ENCODE measurements at places on chromosomes 1 and 21.

GRCh38 chr1:240831191-240831631 lies 219.3 kb upstream of the GREM2 start:
- H3K4me3 ChIP-seq: no peak overlapping the region
- no peak for DNase-seq
- H3K4me1 ChIP-seq: no peaks in the 10 kb centered on the region
- no peak overlapping the region for H3K27ac ChIP-seq
- no peaks in the 10 kb centered on the region for H3K27me3 ChIP-seq

DNA sequence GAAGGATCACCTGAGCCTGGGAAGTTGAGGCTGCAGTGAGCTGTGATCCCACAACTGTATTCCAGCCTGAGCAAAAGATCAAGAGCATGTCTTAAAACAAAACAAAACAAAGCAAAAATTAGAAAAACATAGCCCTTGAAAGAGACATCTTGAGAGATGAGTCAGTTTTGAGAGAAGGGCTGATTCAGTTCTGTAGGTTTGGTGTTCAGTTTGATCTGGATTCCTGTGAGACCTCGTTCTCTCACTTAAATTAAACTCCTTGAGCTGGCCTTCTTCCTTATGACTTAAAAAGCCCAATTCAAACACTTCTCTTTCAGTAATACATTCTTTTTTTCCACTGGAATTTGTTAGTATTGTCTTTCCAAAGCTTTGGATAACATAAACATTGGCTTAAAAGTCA lies 164.2 kb downstream of the NRIP1 start:
- no peaks in the 10 kb centered on the region for H3K36me3 ChIP-seq
- H3K27me3 ChIP-seq: no peaks in the 10 kb centered on the region
- H3K4me1 ChIP-seq: no peaks in the 10 kb centered on the region
- no peak overlapping the region for H3K4me3 ChIP-seq
- DNase-seq: no peak

DNA sequence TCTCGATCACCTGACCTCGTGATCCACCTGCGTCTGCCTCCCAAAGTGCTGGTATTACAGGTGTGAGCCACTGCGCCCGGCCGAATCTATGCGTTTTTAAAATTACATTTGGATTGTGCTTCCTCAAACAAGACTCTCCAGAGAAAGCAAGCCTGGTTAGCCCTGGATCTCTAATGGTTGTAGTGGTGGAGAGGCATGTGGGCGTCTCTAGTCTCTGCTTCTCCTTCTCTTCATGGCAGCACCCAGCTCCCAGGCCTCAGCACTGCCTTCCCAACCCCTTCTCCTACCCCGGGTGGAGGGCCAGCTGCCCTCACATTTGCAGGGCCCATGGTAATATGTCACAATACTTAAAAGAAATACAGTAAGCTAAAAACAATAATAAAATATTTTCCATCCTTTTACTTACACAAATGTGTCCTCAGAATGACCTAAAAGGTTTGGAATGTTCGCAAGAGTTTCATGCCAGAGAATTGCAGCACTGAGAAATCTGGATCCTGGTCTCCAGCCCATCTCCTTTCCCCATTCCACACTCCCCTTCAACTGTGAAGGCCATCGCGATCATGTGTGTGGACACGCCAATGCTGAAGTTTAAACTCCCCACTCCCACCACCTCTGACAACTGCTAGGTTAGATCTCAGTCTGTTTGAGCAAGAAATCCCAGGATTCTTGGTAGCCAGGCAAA lies 7.0 kb downstream of the OR14I1 start:
- H3K27ac ChIP-seq: no peak overlapping the region
- H3K36me3 ChIP-seq: no peaks in the 10 kb centered on the region
- no peak for DNase-seq
- H3K27me3 ChIP-seq: no peaks in the 10 kb centered on the region

DNA sequence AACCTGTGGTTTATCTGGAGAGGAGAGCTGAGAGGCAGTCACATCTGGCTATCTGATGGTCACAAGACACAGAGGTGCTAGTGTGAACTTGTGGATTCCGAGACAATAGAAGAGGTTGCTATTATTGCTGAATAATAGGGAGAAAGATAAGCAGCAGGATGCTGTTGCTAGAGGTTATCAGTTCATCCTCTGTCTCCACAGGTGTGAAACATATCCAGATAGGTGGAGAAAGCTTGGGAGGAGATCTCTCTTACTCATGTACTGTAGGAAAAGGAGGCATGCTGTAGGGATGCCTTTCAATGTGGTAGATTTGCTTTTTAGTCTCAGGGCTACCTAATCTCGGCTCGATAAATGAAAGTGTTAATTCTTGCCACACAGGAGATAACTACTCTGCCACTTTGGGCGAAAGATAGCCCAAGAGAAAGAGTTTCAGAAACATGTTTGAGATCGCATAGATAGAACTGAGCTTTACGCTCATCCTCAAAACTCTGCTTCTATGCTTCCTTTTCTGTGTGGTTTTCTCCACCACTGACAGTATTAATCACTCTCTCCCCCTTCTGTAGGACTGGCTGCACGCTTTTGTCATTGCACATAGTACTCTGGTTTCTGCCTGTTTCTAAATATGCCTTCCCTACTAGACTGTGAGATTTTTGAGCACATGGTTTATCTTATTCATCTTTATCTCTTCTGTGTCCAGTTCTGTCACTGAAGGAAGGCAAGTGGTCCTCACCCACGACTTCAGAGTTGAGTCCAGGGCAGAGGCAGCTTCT lies 36.7 kb upstream of the PLXNA2 start:
- no peaks in the 10 kb centered on the region for H3K36me3 ChIP-seq
- no peaks in the 10 kb centered on the region for H3K4me1 ChIP-seq
- H3K27me3 ChIP-seq: peaks cover 18% of the 10 kb centered on the region

DNA sequence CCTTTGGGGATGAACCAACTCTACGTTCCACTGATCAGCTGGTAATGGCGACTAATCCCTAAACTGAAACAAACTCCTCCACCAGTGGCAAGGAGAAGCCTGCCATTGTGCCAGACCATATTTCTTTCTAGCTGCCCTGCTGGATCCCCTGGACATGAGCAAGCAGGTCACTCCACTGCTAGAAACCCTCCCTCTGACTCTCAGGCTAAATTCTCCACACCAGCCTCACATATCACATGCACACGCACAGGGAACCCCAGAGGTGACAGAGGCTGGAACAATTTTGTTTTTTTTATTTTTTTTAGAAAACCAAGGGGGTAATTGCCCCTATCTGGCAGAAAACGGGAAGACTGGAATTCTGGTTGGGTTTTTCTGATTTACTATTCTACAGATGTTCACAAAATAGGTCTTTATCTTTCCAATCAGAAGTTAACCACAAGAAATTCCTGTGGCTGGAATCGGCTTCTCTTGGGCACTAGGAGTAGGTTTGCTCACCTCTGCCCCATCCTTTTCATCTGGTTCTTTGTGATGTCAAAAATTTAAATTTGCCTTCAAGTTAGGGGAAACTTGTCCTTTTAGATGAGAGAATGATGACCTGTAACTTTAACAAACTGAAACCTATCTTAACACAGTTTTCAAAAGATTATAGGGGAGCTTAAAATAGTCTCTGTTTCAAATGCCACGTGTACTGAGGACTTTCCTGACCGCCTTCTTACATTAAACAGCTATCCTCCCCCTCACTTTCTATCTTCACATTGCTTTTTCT lies 258.1 kb downstream of the SDCCAG8 start:
- no peaks in the 10 kb centered on the region for H3K27me3 ChIP-seq
- no peak for DNase-seq
- no peaks in the 10 kb centered on the region for H3K4me1 ChIP-seq
- no peak overlapping the region for H3K27ac ChIP-seq

GRCh38 chr1:170853302-170853701 lies 82.0 kb upstream of the MROH9 start:
- no peak overlapping the region for H3K4me3 ChIP-seq
- H3K36me3 ChIP-seq: no peaks in the 10 kb centered on the region
- H3K27ac ChIP-seq: no peak overlapping the region
- peaks cover 14% of the 10 kb centered on the region for H3K4me1 ChIP-seq

DNA sequence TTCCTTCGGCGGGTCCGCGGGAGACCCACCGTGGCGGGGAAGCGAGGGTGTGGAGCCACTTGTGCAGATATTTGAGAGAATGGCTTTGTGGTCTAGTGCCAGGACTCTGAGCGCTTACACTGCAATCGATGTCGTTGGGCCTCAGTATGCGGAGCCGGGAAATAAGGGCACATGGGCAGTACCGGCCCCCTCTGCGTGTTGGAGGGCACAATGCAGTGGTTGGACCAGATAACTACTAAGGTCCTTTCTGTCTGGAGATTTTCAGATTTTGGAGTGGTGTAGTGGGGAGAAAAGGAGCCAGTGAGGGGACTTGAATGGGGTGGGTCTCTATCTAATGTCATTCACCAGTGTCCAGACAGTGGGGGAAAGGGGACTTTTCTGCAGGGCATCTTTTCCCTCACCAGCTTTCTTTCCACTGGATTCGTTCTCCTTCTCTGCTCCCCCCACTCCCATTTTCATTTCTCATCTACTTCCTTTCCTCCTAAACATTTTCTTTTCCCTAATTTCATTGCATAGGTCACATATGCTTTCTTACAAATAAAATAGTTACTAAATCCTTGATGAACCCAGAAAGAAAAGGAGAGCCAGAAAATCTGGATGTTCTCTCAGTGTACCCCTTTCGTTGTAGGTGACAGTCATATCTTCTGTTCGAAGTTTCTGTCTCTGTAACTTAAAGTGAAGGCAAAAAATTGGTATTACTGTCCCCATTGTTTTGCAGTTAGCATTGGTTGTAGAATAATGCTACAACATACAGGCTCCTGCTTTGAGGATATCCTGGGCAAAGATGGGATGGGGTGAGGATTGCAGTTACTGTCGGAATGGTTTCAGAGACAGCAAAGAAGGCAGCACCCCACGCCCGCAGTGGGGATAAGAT lies 1.4 kb downstream of the ATF3 start:
- no peaks in the 10 kb centered on the region for H3K36me3 ChIP-seq
- peaks cover 32% of the 10 kb centered on the region for H3K4me1 ChIP-seq
- no peak for DNase-seq
- peak overlapping the region; percentile 75 for H3K4me3 ChIP-seq

DNA sequence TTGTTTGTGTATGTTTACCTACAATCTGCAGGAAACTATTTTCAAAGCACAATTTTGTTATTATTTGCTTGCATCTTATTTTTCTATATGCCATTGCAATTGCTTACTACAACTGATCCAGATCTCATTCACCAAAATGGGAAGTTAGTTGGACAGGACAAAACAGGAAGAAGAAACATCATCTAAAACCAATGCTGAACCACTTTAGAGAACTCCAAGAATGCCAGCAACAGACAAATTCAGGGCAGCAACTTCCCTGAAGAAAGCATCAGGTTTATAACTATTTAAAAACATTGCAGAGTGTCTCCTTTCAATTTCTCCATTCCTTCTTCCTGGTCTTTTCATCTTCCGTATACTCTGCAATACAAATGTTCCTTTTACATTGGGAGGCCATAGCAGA lies 82.4 kb upstream of the SMYD2 start:
- no peak overlapping the region for H3K4me3 ChIP-seq
- no peaks in the 10 kb centered on the region for H3K4me1 ChIP-seq
- H3K27me3 ChIP-seq: peaks cover 19% of the 10 kb centered on the region

- no peak overlapping the region for H3K4me3 ChIP-seq
- no peak overlapping the region for H3K27ac ChIP-seq
- no peaks in the 10 kb centered on the region for H3K4me1 ChIP-seq
- peaks cover 24% of the 10 kb centered on the region for H3K36me3 ChIP-seq
Observed at GRCh38 chr1:200967693-200968468, 55.6 kb downstream of the KIF21B start.

DNA sequence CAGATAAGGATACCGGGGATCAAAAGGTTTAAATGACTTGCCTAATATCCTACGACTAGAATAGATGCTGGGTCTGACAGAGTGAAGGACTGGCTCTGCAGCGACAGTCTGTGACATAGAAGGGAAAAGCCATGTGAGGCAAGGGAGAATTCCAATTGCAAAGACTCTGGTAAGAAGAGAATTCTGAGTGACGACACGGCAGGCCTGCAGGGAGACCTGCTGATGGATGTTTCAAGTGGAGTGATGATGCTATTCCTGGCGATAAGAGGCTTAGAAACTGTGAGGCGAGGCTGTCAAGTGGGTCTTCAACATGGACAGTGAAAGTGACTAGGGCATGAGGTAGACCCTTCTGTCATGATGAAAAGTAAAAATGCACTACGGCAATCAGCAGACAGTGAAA lies 176.6 kb upstream of the PBX1 start:
- DNase-seq: no peak
- no peak overlapping the region for H3K27ac ChIP-seq
- H3K4me1 ChIP-seq: no peaks in the 10 kb centered on the region
- no peak overlapping the region for H3K4me3 ChIP-seq

DNA sequence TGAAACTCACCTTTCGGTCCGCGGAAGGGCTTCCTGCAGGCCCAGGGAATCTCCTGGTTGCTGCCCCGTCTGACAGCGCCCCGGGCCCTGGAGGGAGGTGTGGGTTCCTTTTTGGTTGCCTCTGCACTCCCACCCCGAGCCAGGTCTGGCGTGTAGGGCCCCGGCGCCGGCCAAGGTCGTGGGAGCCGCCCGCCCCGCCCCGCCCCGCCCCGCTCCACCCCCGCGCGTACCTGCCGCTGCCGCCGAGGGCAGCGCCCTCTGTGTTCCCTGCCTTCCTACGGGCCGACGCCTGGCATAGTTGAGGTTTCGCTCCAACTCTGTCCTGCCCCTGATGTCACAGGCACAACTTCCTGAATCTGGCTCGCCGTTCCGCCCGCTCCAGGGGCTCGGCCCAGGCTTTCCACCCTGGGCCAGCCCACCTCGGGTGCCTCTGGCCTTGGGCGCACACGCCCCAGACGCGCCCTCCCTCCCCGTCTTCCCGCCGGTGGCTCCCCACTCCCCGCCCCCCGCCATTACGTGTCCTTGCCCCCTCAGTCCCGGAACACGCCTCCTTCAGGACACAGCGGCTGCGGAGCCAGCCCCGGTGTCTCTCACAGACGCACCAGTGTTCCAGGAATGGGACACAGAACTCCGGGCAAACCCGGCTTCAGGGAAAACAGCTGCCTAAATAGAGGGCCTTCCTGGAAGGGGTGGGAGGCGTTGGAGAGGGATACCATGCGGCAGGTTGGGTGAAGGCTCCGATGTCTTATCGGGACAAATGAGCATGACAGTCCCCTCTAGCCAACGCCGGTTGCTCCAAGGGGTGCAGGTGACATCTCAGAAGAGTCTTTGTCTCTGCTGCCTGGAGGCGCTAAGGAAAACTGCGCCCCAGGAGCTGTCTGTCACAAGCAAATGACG lies at the start of gene KIAA0040:
Gene KIAA0040, minus strand, starts transcription at position 147 of the 897 bp plus-strand sequence. CDS start 31,763 bp downstream, outside the sequence.
- H3K4me1 ChIP-seq: peaks cover 31% of the 10 kb centered on the region
- H3K27ac ChIP-seq: no peak within 1 kb of the TSS
- H3K4me3 ChIP-seq: peak within 1 kb of the TSS; percentile 17
- peak; percentile 14 for DNase-seq
- peaks cover 20% of the 10 kb centered on the region for H3K27me3 ChIP-seq

- no peaks in the 10 kb centered on the region for H3K4me1 ChIP-seq
- H3K4me3 ChIP-seq: no peak overlapping the region
- H3K36me3 ChIP-seq: no peaks in the 10 kb centered on the region
- DNase-seq: no peak
Observed at GRCh38 chr1:54681358-54681757, 34.3 kb upstream of the TTC4 start.

DNA sequence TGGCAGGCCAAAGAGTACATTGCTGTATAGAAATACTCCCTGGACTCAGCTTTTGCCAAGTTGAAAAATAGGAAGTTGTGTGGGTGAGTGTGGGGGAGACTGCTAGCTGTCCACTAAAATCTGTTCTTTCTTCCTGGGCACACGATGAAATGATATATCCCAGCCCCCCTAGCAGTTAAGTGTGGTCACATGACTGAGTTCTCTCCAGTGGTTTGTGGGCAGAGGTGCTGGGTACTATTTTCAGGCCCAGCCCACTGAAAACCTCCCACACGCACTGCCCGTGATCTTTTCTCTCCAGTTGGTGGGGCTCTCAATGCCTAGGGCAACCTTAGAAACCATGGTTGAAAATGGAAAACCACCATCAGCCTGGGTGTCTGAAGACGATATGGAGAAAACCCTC lies 119.7 kb upstream of the LMO4 start:
- no peaks in the 10 kb centered on the region for H3K4me1 ChIP-seq
- DNase-seq: no peak
- H3K4me3 ChIP-seq: no peak overlapping the region
- H3K36me3 ChIP-seq: no peaks in the 10 kb centered on the region
